ENCODE measurements at places on chromosomes 6 and 20. TPM values are rescaled to one million over a fixed set of nuclear protein-coding genes. Genes with fewer than 3 reads are reported as not detected.

The KCNB1 gene
- 0.79 TPM for total RNA-seq

- H3K36me3 ChIP-seq: no peaks in the 10 kb centered on the region
- H3K4me1 ChIP-seq: no peaks in the 10 kb centered on the region
- H3K27me3 ChIP-seq: peaks cover 8% of the 10 kb centered on the region
- no peak overlapping the region for H3K4me3 ChIP-seq
- DNase-seq: no peak
- no peak overlapping the region for H3K27ac ChIP-seq
These were observed 54.8 kb downstream of the EDN3 start for GRCh38 chr20:59355242-59355641.

The FIG4 gene
- total RNA-seq: 15.7 TPM

DNA sequence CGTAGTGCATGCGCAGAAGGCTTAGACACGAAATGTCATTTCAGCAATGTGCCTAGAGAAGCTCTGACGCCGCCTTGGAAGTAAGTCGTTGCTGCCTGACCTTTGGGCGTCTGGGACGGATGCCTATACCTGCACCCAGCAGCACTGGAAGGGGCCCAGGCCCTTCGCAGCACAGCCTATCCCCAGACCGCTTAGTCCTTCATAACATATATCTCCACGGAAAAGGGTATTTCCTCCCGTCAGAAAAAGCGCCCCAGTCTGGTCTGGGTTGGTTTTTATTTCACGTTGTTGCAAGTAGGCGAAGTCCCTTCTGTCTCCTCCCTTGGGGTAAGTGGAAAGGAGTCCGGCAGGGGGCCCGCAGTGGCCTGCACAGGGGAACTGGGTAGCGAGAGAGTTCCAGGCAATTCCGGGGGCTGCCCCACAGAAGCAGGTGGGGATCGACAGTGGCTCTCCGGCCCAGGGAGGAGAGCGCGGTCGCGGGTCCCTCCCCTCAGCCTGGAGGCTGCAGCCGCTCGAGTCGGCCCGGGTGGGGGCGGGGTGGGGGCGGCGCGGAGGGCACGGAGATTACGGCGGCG is 559 bp upstream of the EYA4 start:
- no peak for DNase-seq
- H3K27ac ChIP-seq: no peak overlapping the region
- no peak overlapping the region for H3K4me3 ChIP-seq
- H3K36me3 ChIP-seq: no peaks in the 10 kb centered on the region

GRCh38 chr6:32371229-32371628 is 474 bp downstream of the TSBP1 start:
- H3K4me3 ChIP-seq: no peak overlapping the region
- no peaks in the 10 kb centered on the region for H3K36me3 ChIP-seq
- H3K27ac ChIP-seq: no peak overlapping the region

DNA sequence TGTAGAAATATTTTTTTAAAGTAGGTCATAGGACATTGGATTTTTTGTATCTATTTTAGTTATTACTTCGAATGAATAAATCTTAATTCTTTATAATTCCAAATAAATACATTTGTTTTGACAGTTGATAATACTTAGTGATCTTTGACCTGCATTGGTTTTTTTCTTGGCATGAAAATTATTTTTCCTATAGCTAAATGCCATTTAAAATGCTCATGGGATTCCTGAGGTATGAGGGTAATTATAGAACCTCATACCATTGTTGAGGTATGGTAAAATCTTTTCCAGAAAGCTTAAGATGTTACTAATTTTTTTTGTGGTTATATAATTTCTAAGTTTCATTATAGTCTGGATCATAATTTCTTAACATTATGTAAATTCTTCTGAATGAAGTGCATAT is 8.3 kb downstream of the PM20D2 start:
- H3K36me3 ChIP-seq: peaks cover 4% of the 10 kb centered on the region
- no peak overlapping the region for H3K4me3 ChIP-seq
- DNase-seq: no peak
- no peak overlapping the region for H3K27ac ChIP-seq
- no peaks in the 10 kb centered on the region for H3K27me3 ChIP-seq
- H3K4me1 ChIP-seq: no peaks in the 10 kb centered on the region

- no peak overlapping the region for H3K4me3 ChIP-seq
- peaks cover 1% of the 10 kb centered on the region for H3K36me3 ChIP-seq
- peaks cover 9% of the 10 kb centered on the region for H3K4me1 ChIP-seq
- DNase-seq: no peak
- H3K27ac ChIP-seq: no peak overlapping the region
These were observed 2.3 kb upstream of the DSN1 start for GRCh38 chr20:36775826-36776225.

GRCh38 chr6:30169658-30170614 is 6.6 kb downstream of the TRIM15 start:
- H3K4me1 ChIP-seq: no peaks in the 10 kb centered on the region
- no peaks in the 10 kb centered on the region for H3K27me3 ChIP-seq
- no peak overlapping the region for H3K4me3 ChIP-seq
- H3K27ac ChIP-seq: no peak overlapping the region
- peak; percentile 51 for DNase-seq

The WRNIP1 gene
- 78.8 TPM for total RNA-seq

The AFG1L gene
- 4.9 TPM for total RNA-seq

- no peak overlapping the region for H3K4me3 ChIP-seq
- no peak for DNase-seq
- no peaks in the 10 kb centered on the region for H3K36me3 ChIP-seq
- no peak overlapping the region for H3K27ac ChIP-seq
- no peaks in the 10 kb centered on the region for H3K4me1 ChIP-seq
- no peaks in the 10 kb centered on the region for H3K27me3 ChIP-seq
These were observed 168.5 kb downstream of the CDC5L start for GRCh38 chr6:44556046-44556445.

The SLC35D3 gene
- total RNA-seq: not detected

GRCh38 chr20:35617397-35618262 is 2.0 kb downstream of the SPAG4 start:
- no peaks in the 10 kb centered on the region for H3K36me3 ChIP-seq
- H3K27ac ChIP-seq: peak overlapping the region; percentile 79
- no peaks in the 10 kb centered on the region for H3K27me3 ChIP-seq
- peak overlapping the region; percentile 63 for H3K4me3 ChIP-seq
- peaks cover 42% of the 10 kb centered on the region for H3K4me1 ChIP-seq

DNA sequence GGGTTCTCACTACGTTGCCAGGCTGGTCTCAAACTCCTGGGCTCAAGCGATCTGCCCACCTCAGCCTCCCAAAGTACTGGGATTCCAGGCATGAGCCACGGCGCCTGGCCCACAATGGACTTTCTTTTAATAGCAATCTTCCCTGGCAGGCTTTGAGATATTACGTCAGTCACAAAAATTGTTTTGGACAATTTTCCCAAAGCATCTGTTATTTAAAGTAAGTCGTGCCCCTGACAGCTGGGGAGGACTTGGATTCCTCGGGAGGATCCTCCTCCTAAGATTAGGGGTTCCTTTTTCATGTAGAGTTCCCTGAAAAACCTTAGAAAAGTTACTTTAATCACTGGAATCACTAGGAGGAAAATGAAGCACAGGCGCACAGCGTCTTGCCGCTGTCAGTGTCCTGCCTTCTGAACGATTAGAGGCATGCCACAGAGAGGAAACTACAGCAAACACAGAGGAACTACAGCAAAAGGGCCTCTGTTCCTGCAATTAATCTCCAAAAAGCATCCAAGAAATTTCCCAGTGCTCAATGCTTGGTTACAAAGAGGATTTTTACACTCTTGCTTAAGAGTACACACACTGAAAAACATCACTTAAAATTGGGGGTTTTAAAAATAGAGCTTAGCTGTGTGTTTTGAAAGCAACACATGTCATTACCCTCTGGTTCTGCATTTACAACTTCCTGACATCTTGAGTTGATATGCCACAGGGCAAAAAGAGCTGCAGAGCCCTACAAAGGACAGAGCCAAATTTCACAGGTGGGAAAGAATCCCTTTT is 4.5 kb downstream of the ACSS1 start:
- H3K4me1 ChIP-seq: no peaks in the 10 kb centered on the region
- DNase-seq: no peak
- no peak overlapping the region for H3K27ac ChIP-seq
- H3K4me3 ChIP-seq: no peak overlapping the region
- peaks cover 3% of the 10 kb centered on the region for H3K27me3 ChIP-seq

The SLC16A10 gene
- 8.3 TPM for total RNA-seq

GRCh38 chr20:38407321-38407720 is 27.8 kb downstream of the SNHG17 start:
- H3K36me3 ChIP-seq: no peaks in the 10 kb centered on the region
- no peak overlapping the region for H3K4me3 ChIP-seq
- no peaks in the 10 kb centered on the region for H3K4me1 ChIP-seq

The MOXD1 gene
- 1.0 TPM for total RNA-seq

DNA sequence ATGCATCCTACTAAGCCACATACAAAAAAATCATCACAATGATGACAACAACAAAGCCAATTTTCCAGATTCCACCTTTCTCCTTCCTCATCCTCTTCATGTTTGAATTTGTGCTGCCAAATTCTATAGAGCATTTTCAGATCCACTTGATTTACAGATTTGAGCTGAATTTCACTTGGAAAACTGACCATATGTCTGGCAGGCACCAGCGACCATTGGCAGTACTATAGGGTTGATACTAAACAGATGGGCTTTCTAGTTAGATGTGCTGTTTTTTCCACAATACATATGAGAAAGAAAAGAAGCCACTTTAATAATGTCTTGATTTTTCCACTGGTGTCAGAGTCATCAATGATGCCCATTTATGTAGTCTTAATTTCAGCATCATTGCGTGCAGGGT is 127.0 kb downstream of the PHACTR3 start:
- H3K36me3 ChIP-seq: no peaks in the 10 kb centered on the region
- no peaks in the 10 kb centered on the region for H3K4me1 ChIP-seq
- no peak for DNase-seq

The MEI4 gene
- total RNA-seq: not detected

DNA sequence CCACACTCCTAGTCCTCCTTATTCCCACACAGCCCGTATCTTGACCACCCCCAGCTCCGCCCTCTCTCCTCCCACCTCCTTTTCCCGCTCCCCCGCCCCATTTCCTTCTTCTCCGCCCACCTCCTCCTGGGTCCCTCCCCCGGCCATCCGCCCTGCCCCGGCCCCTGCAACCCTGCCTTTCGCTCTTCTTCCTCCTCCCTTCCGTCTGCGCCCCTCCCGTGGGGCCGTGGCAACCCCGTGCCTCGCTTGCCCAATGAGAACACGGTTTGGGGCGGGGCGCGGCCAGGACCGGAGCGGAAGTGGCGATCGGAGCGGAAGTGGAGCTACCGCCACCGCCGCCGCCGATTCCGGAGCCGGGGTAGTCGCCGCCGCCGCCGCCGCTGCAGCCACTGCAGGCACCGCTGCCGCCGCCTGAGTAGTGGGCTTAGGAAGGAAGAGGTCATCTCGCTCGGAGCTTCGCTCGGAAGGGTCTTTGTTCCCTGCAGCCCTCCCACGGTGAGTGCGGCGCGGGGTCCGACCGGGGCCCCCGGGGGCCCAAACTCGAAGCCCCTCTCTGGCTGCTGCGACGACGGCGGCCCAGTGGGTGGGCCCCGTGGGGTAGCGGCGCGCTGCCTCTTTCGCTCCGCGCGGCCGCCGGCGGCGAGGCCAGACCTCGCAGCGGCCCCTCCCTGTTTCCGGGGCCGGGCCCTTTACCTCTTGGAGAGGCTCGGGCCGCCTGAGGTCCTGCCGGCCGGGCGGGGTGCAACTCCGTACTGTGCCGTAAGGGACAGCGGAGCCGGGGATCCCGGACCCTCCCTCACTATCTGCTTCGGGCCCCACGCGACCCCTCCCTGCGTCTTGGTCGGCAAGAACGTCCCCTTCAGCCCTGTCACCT is at the start of gene YWHAB:
Gene YWHAB, plus strand, starts transcription at position 314 of the 874 bp plus-strand sequence. CDS start 15,829 bp downstream, outside the sequence.
- peak within 1 kb of the TSS; percentile 91 for H3K27ac ChIP-seq
- no peaks in the 10 kb centered on the region for H3K27me3 ChIP-seq
- H3K4me1 ChIP-seq: peaks cover 32% of the 10 kb centered on the region
- peak; percentile 91 for DNase-seq
- peaks cover 16% of the 10 kb centered on the region for H3K36me3 ChIP-seq

The RNF182 gene
- total RNA-seq: 6.5 TPM

DNA sequence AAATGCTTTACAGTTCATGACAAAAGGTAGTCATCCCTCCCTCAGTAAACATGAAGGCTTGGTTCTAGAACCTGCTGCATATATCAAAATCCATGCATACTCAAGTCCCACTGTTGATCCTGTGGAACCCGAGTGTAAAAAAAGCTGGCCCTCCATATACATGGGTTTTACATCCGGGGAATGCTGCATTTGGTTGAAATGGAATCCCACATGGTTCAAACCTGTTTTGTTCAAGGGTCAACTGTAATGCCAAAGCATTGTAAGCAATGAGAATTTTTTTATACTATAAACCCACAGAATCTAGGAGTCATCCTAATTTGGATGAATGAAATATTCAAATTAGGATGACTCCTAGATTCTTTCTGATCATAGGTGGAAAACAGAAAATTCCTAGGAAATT is 5.9 kb upstream of the HDAC2 start:
- peaks cover 3% of the 10 kb centered on the region for H3K4me1 ChIP-seq
- no peak overlapping the region for H3K4me3 ChIP-seq
- DNase-seq: no peak
- no peaks in the 10 kb centered on the region for H3K27me3 ChIP-seq

The RIN2 gene
- 1.5 TPM for total RNA-seq

DNA sequence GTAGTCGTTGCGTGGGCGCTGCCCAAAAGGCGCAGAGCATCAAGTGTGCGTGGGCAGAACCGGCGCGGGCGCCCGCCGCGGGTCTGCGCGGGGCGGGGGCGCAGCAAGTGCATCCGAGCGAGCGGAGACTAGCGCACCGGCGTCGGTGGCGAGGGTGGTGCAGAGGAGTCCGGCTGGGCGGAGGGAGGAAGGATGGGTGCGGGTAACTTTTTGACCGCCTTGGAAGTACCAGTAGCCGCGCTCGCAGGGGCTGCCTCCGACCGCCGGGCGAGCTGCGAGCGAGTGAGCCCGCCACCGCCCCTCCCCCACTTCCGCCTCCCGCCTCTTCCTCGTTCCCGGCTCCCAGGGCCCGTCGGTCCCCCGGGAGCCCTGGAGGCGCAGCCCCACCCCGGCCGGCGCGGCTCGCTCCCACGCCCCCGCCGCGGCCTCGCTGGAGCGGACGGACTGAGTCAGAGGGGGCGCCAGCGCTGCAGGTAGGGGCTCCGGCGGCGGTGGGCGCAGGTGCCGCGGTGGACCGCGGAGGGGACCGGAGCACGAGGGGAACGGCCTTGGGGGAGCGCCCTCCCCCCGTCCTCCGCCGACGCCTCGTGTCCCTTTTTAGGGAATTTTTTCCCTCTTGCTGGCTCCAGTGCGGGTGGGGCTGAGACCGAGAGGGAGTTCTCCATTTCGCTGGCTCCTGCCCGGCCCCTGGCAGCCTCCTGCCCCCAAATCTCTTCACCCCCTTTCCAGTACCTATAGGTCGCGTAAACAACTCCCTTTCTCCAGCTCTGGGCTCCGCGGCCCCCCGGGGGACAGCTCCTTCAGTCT is 1.6 kb upstream of the DBNDD2 start:
- peaks cover 8% of the 10 kb centered on the region for H3K36me3 ChIP-seq
- H3K27ac ChIP-seq: peak overlapping the region; percentile 83
- H3K4me3 ChIP-seq: peak overlapping the region; percentile 71
- peaks cover 24% of the 10 kb centered on the region for H3K4me1 ChIP-seq
- no peaks in the 10 kb centered on the region for H3K27me3 ChIP-seq
- DNase-seq: no peak

All from HCT116 (cell line).